DMS 273 treated with DMSO at 0.1 percent for 48 hours (cell line): ENCODE measurements at places on chromosomes 3 and 15.

- DNase-seq = no peak
These were observed 51.8 kb upstream of the NEDD4 start for GRCh38 chr15:56045068-56045748.

DNA sequence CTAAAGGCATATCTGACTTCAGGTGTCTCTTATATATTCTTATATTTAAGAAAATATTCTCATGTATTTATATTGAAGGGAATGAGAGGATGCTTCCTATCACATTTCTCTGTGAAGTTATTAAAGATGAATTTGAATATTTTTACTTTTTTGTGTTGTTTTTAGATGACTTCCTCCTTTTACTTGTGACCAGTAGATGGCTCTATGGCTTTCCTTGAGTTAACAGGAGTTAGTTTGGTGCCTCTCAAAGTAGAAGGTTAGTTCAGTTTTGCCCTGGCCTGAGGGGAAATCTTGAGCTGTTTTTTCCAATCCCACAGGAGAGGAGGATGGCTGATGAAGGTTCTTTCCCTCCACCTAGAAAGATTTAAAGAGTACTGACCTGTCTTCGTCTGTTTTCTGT lies 80.7 kb downstream of the SQOR start:
- DNase-seq = no peak

GRCh38 chr15:98203872-98204660 lies 243.6 kb downstream of the ARRDC4 start:
- no peak for DNase-seq

GRCh38 chr15:51864408-51865056 lies 35.1 kb downstream of the TMOD3 start:
- no peak for DNase-seq

- no peak for DNase-seq
These were observed 112.9 kb downstream of the CNTN4 start for GRCh38 chr3:2211568-2211967.

DNA sequence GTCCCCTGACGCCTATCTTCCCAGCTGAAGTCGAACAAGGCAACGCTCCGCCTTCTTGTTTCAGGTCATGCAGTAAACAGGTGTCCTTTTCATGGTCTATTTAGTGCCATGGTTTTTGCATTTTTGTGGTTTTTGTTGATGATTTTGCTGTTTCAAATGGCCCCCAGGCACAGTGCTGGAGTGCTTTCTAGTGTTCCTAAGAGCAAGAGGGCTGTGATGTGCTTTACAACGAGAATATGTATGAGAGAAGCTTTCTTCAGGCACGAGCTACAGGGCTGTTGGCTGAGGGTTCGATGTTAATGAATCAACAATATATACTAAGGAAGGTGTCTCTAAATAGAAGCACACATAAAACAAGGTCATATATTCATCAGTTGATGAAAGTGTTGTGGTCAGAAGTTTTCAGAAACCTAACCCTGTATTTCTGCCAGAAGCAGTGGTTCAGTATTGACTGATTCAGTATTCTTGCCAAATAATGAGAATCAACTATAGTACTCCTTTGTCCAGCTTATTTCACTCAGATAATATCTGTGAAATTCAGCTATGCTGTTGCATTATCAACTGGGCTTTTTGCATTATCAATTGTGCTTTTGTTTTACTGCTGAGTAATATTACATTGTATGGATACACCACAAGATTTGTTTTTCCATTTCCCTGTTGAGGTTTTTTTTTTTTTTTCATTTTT lies 18.5 kb downstream of the LIMD1 start:
- no peak for DNase-seq
